Gastrocnemius medialis (tissue), 4 donors: ENCODE measurements at places on chromosomes 13 and 19. TPM values are rescaled to one million over a fixed set of nuclear protein-coding genes. Genes with fewer than 3 reads are reported as not detected.
A peak's percentile ranks its signal among the peaks of the same experiment; 100 is the strongest.

ZNF43 gene
- total RNA-seq = 1.2 TPM

PIK3R2 gene
- total RNA-seq = 5.6 TPM

INTS6 gene
- 16.5 TPM for total RNA-seq

UBXN6 gene
- 107 TPM for total RNA-seq

CEACAM8 gene
- not detected for total RNA-seq

MTUS2 gene
- not detected for total RNA-seq

- H3K27me3 ChIP-seq = no peaks in the 10 kb centered on the region
- H3K4me1 ChIP-seq = no peaks in the 10 kb centered on the region
- no peak overlapping the region for H3K4me3 ChIP-seq
Measured at GRCh38 chr13:55728247-55728646, 1412.5 kb upstream of the PRR20A start.

- H3K4me3 ChIP-seq = no peak overlapping the region
- peaks cover 2% of the 10 kb centered on the region for H3K4me1 ChIP-seq
- no peak overlapping the region for H3K27ac ChIP-seq
- no peaks in the 10 kb centered on the region for H3K27me3 ChIP-seq
Measured at GRCh38 chr13:113077953-113078901, 27.4 kb upstream of the F7 start.

GRCh38 chr19:18289471-18290301 lies 8.3 kb upstream of the JUND start:
- H3K27me3 ChIP-seq = no peaks in the 10 kb centered on the region
- DNase-seq = no peak
- H3K36me3 ChIP-seq = no peaks in the 10 kb centered on the region
- peaks cover 5% of the 10 kb centered on the region for H3K4me1 ChIP-seq

- H3K4me3 ChIP-seq = no peak overlapping the region
- no peaks in the 10 kb centered on the region for H3K4me1 ChIP-seq
- H3K27ac ChIP-seq = no peak overlapping the region
- no peak for DNase-seq
Measured at GRCh38 chr19:10018786-10019185, 5.5 kb downstream of the RDH8 start.

GRCh38 chr19:42092350-42092749 lies 16.4 kb downstream of the ZNF574 start:
- H3K4me1 ChIP-seq = no peaks in the 10 kb centered on the region
- peaks cover 11% of the 10 kb centered on the region for H3K27me3 ChIP-seq
- H3K4me3 ChIP-seq = no peak overlapping the region
- no peak overlapping the region for H3K27ac ChIP-seq

GRCh38 chr13:49951754-49952535 lies 15.8 kb upstream of the SPRYD7 start:
- no peaks in the 10 kb centered on the region for H3K36me3 ChIP-seq
- H3K4me1 ChIP-seq = peaks cover 5% of the 10 kb centered on the region
- no peak overlapping the region for H3K27ac ChIP-seq
- no peaks in the 10 kb centered on the region for H3K27me3 ChIP-seq

GRCh38 chr19:31962561-31962996 lies 382.8 kb upstream of the ZNF507 start:
- H3K4me1 ChIP-seq = no peaks in the 10 kb centered on the region
- H3K4me3 ChIP-seq = no peak overlapping the region
- DNase-seq = no peak
- H3K27ac ChIP-seq = no peak overlapping the region

GRCh38 chr19:44808463-44809371 lies at the start of gene BCAM:
Gene BCAM (plus strand): TSS chr19:44809103. CDS start chr19:44809125, 22 bp downstream.
- no peaks in the 10 kb centered on the region for H3K36me3 ChIP-seq
- H3K4me3 ChIP-seq = peak within 1 kb of the TSS; percentile 73
- DNase-seq = peak; percentile 11

- peaks cover 15% of the 10 kb centered on the region for H3K27me3 ChIP-seq
- DNase-seq = no peak
- no peak overlapping the region for H3K27ac ChIP-seq
- no peaks in the 10 kb centered on the region for H3K36me3 ChIP-seq
Measured at GRCh38 chr13:109139346-109139745, 509.9 kb downstream of the MYO16 start.

DNA sequence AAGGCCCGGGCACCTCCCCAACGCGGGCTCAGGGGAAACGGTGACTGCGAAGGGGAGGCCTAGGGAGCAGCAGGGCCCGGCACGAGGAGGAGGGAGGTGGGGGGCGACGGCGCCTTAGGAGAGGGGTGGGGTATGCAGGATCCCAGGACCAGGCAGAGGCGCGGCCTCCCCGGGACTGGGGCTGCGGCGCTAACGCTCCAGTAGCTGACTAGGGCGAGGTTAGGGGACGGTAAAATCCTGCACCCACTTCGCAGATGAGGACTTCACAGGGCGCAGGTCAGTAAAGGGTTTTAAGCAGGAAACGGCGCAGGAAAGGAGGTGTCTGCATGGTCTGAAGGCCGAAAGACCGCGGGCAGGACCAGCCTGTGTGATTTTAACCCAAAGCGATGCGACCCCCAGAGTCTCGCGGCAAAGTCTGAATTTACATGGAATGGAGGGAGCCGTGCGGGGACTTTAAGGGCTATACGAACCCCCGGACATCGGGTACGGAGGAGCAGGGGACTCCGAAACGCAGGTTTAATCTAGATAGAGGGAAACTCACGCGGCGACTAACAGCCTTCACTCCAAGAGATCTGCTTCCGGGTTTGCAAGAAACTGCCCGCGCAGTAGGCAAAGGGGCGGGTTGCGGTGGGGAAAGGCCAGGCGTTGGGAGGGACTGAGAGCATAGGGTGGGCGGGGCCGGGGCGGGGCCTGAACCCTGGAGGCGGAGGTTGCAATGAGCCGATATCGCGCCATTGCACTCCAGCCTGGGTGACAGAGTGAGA lies at the start of gene ZNF665:
Gene ZNF665 (minus strand): TSS at position 588 of the 764 bp plus-strand sequence. CDS start 10,460 bp downstream, outside the sequence.
- H3K27me3 ChIP-seq = no peaks in the 10 kb centered on the region
- H3K4me3 ChIP-seq = peak within 1 kb of the TSS; percentile 67
- H3K27ac ChIP-seq = peak within 1 kb of the TSS; percentile 62
- H3K4me1 ChIP-seq = peaks cover 5% of the 10 kb centered on the region
- peak; percentile 66 for DNase-seq

DNA sequence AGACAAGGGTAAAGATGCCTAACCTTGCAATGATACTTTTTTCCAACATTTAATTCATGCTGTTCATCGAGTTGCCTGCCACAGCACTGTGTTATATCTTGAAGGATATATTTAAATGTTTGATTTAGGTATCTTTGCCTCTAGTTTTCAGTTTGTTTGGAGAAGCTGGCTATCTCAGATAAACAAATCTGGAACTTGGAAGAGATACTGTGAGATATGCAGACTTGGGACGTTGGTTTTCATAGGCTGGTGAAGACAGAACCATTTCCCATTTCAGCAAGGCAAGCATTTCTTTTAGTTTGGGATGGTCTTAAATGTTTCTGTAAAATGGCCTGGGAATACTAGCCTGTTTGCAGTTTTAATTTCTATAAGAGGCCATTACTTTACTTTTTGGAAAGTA lies 3.3 kb downstream of the RNASEH2B start:
- H3K27ac ChIP-seq = no peak overlapping the region
- peaks cover 14% of the 10 kb centered on the region for H3K4me1 ChIP-seq
- no peaks in the 10 kb centered on the region for H3K27me3 ChIP-seq

- H3K4me1 ChIP-seq = peaks cover 79% of the 10 kb centered on the region
- no peak for DNase-seq
- H3K27me3 ChIP-seq = no peaks in the 10 kb centered on the region
Measured at GRCh38 chr19:18514800-18515682, 6.8 kb downstream of the ELL start.

DNA sequence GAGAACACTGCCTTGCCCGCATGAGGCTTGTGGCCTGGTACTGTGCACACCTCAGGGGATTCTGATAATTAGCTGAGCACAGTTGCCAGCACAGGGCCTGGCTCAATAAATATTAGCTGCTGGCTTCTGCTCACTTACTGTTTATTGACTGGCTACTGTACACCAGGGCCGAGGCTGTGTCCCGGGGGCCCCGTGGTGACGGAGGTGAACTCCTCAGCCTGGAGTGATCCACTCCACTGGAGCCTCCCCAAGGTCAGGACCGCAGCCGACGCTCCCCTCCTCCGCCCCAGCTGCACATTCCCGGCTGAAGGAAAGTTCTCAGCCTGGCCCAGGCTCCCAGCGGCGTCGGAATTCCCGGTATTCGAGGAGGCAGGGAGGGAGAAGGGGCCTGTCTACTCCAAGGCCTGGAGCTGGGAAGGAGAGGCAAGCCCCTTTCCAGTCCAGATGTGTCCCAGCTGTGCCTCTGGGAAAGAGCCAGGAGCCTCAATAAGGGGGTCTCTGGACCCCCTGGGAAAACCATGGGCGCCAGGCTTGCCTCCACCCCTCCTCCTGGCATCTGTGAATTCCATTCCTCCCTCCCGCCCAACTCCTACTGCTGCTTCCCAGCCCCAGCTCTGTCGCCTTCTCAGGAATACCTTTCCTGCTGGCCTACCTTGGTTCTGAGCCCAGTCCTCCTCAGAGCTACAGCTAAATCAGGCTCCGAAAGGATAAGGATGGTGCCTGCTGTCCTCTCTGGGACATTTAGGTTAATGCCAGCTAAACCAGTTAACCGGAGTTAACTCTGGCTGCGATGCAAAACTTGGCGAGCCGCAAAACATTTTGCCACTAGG lies 7.3 kb downstream of the RPS16 start:
- peaks cover 4% of the 10 kb centered on the region for H3K36me3 ChIP-seq
- no peaks in the 10 kb centered on the region for H3K27me3 ChIP-seq
- H3K4me1 ChIP-seq = peaks cover 6% of the 10 kb centered on the region

DNA sequence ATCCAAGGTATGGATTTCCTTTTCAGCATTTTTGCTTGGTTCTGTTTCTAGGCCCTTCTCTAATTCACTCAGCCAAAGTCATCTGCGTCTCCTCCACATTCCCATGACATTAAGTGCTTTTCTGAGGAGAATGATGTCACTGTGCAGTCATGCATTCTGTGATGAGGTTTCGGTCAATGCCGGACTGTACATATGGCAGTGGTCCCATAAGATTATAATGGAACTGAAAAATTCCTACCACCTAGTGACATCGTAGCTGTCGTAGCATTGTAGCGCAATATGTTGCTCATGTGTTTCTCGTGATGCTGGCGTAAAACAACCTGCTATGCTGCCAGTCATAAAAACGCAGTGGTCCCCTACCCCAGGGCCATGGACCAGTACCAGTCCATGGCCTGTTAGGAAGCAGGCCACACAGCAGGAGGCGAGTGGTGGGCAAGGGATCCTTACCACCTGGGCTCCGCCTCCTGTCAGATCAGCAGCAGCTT lies 63.4 kb upstream of the TNFRSF19 start:
- peaks cover 36% of the 10 kb centered on the region for H3K4me1 ChIP-seq
- no peaks in the 10 kb centered on the region for H3K36me3 ChIP-seq
- H3K27me3 ChIP-seq = no peaks in the 10 kb centered on the region
- no peak for DNase-seq

DNA sequence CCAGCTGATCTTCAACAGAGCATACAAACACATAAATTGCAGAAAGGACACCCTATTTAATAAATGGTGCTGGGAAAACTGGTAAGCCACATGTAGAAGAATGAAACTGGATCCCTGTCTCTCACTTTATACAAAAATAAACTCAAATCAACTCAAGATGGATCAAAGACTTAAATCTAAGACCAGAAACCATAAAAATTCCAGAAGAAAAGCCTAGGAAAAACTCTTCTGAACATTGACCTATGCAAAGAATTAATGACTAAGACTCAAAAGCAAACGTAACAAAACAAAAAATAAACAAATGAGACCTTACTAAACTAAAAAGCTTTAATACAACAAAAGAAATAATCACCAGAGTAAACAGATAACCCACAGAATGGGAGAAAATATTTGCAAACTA lies 74.5 kb upstream of the ABCC4 start:
- DNase-seq = no peak
- no peak overlapping the region for H3K4me3 ChIP-seq
- H3K4me1 ChIP-seq = peaks cover 17% of the 10 kb centered on the region
- H3K27me3 ChIP-seq = no peaks in the 10 kb centered on the region

GRCh38 chr13:46893221-46893740 lies 3.6 kb downstream of the HTR2A start:
- DNase-seq = no peak
- H3K36me3 ChIP-seq = no peaks in the 10 kb centered on the region
- H3K27me3 ChIP-seq = no peaks in the 10 kb centered on the region
